Activated T-helper 1 cell treated with anti-CD3 and anti-CD28 coated beads, Interleukin-2, amount 50 U/mL, for 16 hours (primary cell): ENCODE measurements at places on chromosomes 12 and 14.

DNA sequence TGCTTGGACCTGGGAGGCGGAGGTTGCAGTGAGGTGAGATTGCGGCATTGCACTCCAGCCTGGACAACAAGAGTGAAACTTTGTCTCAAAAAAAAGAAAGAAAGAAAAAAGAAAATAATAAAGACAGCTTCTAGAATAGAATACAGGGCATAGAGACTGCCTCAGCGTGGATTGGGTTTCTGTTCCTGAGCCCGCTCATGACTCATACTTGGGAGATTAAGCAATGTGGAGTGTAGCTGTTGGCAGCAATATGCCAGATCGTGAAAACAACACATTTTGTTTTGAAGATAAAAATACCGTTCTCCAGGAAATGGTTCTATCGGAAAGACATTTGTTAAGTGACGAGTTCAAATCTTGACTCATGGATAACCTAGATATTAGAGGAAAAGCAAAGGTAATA lies 67.2 kb downstream of the GLT1D1 start:
- no peak for DNase-seq

- DNase-seq: no peak
Observed at GRCh38 chr12:77615332-77615731, 215.4 kb upstream of the NAV3 start.

DNA sequence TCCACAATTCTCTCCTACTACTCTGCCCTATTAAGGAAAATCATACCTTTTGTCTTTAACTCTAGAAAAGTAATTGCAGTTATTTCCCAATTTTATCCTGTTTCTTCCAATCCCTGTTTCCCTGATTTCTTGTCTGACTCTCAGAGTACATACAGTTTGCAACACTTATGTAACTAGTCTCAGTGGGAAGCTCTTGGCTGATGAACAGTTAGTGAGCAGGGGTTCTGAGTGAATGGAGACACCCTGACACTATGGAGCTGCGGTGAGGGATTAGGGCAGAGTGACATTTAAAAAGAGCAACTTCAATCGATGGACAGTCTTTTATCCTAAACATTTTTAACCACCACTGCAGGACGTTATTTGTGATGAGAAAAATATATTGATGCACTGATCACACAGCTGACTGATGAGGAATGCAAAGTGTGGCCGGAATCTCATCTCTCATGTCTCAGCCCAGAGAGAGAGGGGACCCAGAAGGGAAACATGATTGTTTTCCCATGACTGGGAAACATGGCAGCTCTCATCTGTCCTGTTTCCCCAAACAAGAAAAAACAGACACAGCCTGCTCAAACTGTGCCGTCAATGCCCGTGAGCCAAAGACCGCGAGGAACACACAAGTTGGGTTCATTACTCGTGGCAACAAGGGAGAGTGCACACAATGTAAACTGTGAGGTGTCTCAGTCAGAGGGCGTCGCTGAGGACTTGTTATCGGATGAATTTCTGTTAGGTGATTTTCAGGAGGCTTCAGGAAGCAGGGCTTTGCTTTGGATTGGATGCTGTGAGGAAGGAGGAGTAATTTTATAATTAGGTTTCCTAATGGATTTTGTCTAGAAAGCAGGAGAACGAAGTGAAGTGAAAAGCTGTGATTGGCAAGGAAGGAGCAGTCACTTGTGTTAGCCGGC lies 5.2 kb upstream of the SLC6A13 start:
- DNase-seq: no peak

DNA sequence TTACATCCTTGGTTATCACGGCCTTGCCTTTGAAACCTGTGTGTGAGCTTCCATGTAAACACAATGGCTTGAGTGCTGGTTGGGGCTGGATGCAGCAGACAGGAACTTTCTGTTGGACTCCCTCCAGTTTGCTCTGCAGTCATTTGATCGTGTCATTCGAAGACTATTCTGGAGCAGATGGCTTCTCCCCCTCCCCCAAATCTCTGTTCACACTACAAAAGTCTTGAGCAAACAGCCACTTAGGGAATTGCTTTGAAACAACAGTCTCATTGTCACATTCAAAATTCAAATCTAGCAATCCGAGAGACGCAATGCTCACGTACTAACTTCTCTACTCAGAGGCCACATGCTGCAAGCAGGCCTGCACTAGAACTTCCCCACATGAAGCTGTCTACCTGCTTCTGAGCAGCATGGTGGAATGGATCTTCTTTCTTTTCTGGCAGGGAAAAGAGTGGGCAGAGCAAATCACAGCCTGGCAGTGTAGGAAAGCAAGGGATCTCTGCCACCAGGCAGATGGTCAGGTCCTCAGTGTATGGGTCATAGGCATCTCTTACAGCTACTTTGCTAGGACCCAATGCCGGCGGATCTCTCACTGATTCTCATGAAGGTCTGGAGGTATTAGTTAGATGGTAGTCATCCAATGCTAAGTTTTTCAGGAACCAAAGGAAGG lies 214.2 kb downstream of the PPM1H start:
- DNase-seq: no peak

- no peak for DNase-seq
Observed at GRCh38 chr14:94977016-94977415, 180.3 kb downstream of the DICER1 start.

DNA sequence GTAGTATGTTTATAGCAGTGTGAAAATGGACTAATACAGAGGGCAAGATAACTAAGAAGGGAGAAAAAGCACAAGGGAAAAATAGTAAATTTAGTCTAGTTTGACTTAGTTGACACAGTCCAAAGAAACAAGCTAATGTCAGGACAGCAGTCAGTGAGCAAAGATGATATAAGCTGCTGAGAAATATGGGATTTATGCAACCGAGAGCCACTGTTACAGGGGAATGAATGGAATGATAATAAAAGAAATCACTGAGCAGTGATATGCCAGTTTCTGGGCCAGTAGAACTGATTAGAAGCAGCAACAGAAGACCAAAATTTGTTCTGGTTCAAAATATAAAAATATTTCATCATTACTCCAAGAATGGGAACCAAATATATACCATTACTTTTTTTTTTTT lies 60.1 kb downstream of the R3HDM2 start:
- DNase-seq: no peak

GRCh38 chr12:93541578-93542225 lies 30.8 kb upstream of the SOCS2 start:
- no peak for DNase-seq

GRCh38 chr14:102819747-102820330 lies 42.6 kb downstream of the TRAF3 start:
- no peak for DNase-seq

DNA sequence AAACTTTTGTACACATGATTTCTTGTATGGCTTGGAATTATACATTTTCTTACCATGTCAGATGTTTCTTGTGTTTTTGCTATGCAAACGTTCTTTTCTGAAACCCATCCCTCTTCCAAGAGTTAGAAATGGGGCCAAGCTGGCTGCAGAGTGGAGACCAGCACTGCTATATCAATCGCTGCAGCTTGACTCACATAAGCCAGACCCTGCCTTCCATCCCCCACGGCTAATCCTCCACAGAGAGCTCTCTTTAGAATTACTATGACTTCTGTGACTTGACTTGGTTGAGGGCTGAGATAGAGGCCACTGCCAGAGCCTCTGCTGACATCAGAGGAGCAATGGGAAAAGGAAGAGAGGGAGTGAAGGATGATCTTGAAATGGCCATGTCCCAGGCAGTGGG lies 147.9 kb downstream of the DACT1 start:
- no peak for DNase-seq

DNA sequence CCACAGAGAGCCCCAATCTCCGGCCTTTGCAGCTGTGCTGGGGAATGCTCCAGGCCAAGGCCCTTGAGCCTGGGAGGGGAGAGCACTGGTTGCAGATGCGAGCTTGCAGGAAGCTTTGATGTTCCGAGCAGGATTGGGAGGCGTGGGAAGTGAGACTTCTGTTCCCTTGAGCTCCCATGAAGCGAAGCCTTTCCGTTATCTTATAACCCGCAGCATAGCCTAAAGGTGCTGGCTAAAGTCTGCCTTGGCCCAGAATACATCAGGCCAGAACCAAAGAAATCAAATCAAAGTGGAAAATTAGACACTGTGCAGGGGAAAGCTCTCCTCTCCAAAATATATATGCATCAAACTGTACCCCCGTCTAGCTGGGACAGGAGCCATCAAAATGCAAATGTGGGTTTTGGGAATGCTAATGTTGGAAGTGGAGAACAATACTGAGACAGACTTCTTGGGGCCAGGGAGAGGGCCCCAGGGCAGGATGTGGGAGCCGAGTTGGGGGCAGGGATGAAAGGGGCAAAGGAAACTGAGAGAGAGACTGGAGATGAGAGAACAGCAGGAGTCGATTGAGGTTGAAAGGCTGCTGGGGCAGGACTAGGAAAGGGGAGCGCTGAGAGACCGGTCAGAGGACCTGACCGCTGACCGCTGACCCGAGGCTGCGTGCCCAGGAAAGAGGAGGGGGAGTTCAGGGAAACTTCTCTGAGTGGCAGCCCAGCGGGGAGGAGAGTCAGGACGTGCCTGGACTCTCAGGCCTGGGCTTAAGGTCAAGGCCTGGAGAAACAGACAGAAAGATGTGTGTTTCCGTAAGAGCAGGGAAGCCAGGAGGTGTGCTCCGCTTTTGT lies 152.2 kb upstream of the PARP11 start:
- DNase-seq: no peak

DNA sequence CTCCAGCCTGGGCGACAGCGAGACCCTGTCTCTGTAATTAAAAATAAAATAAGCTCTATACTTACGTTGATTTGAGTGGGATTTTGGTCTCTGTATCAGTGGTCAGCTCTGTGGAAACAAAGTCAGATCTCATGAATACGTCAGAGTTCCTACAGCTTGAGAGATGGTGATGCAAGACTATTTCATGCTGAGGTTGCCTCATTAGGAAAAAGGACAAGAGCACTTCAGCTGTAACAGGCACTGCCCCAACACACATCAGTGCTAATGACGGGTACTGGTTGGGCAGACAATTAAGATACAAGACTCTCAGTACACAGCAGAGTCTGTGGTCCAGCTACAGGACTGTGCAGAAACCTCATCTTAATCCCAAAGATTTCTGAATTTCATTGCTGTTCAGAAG lies 246.4 kb upstream of the AMIGO2 start:
- DNase-seq: no peak

GRCh38 chr12:15706010-15706676 lies 83.0 kb downstream of the EPS8 start:
- DNase-seq: no peak

- no peak for DNase-seq
Observed at GRCh38 chr14:68145539-68145938, 326.0 kb downstream of the RAD51B start.
